ENCODE measurements at places on chromosomes 1 and 21. TPM values are rescaled to one million over a fixed set of nuclear protein-coding genes. Genes with fewer than 3 reads are reported as not detected.

TMPRSS15 gene
- total RNA-seq: not detected

PLEKHN1 gene
- total RNA-seq: not detected

DNA sequence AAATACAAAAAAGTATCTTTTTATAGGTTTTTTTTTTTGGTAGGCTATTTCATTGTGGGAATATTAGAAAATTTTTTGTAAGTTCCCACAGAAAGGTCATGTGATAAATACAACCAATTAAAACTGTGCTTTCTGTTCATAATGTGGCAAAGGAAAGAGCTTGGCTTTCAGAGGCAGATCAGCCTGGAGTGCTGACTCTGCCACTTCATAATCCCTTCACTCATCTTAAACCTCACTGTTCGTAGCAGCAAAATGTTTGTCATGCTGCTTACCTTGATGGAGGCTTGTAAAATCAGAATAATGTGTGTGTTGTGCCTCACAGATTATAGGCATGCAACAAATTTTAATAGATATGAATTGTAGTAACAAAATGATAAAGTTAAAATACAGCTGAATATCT is 176.8 kb downstream of the ZP4 start:
- no peak for DNase-seq

- DNase-seq: no peak
Measured at GRCh38 chr21:44919913-44920693, 596 bp downstream of the ITGB2 start.

- no peak for DNase-seq
Measured at GRCh38 chr1:212712451-212713303, 13.0 kb upstream of the BATF3 start.

IQCC gene
- 2.3 TPM for total RNA-seq

GRCh38 chr1:16978567-16979474 is 1.6 kb downstream of the MFAP2 start:
- no peak for DNase-seq

Data from occipital lobe (tissue), 3 donors.